ENCODE measurements at places on chromosomes 3 and 15. TPM values are rescaled to one million over a fixed set of nuclear protein-coding genes. Genes with fewer than 3 reads are reported as not detected.

The ZNF717 gene
- 8.5 TPM for total RNA-seq

The SLC28A2 gene
- not detected for total RNA-seq

The VEPH1 gene
- total RNA-seq: 0.26 TPM

The CCDC39 gene
- total RNA-seq: not detected

The CPN2 gene
- not detected for total RNA-seq

The PRTG gene
- total RNA-seq: 0.60 TPM

The AADAC gene
- total RNA-seq: 0.44 TPM

The CPLX3 gene
- total RNA-seq: 31.0 TPM
